ENCODE measurements at places on chromosomes 7 and 10.

GRCh38 chr10:102347236-102347828 is 48.2 kb upstream of the NFKB2 start:
- no peak for DNase-seq

DNA sequence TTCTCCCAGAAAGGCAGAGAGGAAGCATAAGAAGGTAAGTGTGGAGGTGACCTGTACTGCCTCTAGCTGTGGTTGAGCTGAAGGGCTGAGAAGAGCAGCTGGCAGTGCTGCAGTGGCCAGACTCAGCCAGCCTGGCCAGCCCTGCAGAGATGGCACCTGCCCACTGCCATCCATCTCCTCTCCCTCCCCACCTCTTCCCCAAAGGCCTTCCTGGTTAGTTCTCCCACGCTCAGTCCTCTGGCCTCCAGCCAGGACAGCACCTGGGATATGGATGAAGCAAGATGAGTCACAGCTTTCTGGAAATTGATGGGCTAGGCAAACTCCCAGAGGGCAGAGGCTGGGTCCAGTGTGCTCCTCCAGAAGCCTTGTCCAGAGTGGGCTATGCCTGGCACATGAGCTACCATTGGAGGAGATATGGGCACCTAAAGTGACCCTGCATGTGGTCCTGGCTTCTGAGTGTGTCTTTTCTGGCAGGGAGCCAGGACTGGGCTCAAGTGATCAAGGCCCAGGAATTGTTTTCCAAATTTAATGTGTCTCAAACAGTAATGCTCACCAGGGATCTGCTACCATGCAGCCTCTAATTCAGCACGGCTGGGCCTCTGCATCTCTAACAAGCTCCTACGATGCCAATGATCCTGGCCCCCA is 81.0 kb upstream of the CACUL1 start:
- no peak for DNase-seq

GRCh38 chr7:1901431-1902210 is 231.5 kb downstream of the ELFN1 start:
- DNase-seq: no peak

DNA sequence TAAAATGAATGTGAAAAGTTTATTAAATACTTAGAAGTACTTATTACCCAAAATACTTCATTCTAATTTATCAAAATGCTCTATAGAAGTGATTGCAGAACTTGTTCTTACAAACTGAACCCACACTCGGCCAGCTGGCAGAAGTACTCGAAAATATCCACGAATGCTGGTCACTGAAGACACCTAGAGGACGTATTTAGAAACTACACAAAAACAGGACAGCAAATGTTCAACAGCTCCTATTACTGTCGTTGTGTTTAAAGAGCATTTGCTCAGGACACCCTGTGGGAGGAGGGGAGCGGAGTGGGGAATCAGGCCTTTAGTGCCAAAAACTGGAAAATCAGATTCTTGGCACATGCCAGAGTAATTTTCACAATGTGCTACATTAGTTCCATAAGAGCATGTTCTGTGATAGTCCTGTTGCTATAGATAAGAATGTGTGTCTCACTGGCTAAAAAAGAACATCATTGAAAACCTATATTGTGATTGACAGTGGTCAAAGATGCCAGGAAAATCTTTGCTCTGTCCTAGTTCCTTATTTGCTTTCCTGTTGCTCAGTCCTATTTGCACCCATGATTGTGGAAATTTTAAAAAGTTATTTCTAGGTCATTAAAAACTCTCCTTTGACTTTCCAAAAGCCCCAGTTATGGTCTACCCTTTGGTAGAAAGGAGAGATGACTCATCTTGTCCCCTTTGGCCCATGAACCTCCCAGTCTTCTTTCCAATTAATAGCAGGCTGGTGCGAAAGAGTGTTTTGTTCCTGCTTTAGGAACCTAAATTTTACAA is 49.0 kb upstream of the NRBF2 start:
- DNase-seq: no peak

GRCh38 chr7:108037741-108038140 is 34.8 kb upstream of the LAMB1 start:
- DNase-seq: no peak

DNA sequence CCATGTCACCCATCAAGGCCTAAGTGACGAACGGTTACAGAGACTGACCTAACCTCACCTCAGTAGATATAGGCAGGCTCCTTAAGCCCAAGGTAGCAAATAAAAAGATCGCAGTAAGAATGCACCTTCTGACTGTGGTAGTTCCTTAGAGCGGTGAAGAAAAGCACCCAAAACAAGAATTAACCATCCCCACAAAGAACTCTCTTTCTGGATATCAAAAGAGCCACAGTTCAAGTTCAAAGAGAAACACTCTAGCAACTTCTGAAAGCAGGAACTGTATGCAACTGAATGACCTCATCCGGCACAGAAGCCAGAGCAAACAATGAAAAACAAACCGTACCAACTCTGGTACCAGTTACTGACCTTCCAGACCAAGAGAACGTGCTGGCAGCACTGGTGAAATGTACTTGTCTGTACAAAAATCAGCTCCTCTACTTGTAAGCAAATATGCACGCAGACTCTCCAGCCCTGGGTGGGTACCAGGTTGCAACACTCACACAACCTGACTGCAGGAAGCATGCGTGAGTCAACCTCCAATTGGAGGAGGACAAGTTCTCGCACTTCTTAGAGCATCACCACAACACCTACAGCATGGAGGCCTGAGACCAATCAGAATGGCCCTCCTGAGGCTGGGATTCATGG is 202.7 kb downstream of the FAM107B start:
- DNase-seq: peak; percentile 41

DNA sequence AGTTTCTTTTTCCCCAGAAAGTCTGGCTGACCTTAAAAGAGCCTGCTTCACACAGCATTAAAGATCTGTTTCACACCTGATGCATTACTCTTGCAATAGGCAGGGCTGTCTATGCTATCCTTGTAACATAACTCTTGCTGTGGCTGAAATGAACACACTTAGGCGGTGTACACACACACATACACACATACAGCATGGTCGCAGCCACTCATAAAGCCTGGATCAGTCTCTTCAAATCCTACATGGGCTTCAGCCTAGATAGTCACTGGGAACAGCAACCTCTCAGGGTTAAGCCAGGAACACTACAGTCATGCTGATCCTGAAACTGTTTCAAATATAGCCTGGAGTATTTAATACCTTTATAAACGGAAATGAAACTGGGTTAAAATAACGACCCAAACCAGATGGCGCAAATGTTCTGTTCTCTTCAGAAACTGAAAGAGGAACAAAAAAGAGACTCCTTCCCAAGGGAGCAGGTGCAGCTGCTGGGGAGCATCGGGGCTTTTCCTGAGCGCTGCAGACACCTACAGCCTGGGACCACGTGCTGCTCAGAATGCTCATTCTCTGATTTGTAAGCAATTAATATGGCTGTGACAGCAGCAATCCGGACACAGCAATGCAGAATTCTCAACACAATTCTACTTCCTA is 61.0 kb upstream of the SFMBT2 start:
- DNase-seq: no peak

- DNase-seq: no peak
These were observed 4.8 kb downstream of the LRRC18 start for GRCh38 chr10:48934672-48935501.

DNA sequence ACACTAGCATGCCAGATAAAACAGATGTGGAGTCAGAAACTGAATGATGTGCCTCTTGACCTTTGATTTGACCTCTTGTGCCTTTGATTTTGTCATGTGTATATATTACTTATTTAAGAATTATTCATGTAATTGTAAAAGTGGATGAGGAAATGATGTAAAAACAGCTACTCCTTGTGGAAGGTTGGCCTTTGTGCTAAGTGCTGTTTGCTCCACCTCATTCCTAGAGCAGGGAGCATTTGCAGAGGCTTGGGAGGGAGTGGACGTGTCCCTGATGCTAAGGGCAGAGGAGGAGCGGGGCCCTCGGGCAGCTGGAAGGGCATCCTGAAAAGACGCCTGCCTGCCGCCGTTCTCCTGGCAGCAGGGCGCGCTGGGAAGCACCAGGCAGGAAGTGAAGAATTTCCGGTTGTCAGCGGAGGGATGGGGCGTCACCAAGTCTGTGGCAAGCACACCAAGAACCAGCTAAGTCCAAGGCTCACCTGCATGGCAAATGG is 197.6 kb upstream of the ZNF32 start:
- no peak for DNase-seq

DNA sequence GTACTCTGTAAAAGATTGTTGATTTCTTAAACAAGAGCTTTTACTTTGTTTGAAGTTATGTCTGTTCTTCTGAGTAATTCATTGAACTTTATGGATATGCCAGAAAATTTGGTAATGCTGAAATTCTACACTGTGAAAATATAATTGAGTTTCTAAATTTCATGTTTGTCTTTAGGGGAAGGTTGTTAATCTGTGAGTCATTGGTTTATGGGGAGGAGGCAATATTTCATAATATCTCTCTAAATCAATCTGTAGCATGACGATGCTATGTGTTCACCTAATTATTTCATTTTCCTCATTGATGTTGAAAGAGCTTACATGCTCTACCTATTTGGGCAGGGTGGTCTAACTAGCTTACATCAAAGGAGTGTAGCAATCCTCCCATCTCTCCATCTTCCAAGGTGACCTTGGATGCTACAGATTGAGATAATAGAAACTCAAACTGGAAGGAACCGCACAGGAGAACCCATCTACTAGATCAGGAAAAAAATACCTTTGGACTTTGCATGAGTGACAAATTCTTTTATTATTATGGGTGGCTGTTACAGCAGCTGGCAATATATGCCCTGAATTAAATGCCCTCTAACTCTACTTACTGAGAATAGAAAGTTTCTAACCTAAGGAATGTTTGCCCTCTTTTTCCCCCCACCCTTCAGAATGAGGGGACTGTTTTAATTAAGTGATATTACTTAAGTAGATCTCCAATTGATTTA is 8.4 kb upstream of the SNX13 start:
- DNase-seq: no peak

DNA sequence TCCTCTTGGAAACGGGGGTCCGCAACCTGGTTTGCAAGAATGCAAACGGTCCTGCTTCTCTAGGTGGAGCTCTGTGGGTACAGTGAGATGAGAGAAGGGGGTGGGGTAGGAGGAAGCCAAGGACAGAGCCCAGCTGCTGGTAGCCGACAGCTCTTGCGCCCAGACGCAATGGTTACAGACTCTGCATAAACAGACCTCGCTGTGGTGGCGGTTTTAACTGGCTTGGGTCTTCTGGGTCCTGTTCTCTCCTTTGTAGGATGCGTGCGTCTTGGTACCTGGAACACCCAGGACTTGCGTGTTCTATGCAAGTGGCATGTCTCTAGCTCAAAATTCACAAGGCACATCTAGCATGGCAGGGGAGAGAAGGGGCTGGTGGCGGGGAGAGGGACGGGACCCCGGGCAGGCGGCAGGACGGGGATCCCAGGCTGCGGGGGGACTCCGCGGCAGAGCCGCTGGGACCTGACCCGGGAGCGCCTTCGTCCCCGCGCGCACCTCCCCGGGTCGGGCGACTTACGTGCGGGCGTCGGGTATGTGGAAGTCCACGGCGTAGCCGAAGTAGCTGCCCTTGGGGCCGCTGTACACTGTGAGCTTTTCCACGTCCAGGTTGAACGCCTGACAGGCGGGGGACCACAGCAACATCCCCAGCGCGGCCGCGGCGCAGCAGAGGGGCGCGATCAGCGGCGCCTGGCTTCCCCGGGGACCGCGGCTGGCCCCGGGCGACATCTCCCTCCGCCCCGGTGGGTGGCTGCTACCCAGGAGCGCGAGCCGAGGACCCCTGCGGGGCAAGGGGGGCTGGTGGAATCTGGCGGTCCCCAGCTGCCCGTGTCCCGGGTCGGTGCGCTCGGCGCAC is 448 bp downstream of the ITGA8 start:
- DNase-seq: no peak

- DNase-seq: no peak
These were observed 166.2 kb upstream of the TAC1 start for GRCh38 chr7:97565665-97566064.

GRCh38 chr10:107487284-107487683 is 322.8 kb upstream of the SORCS1 start:
- no peak for DNase-seq

DNA sequence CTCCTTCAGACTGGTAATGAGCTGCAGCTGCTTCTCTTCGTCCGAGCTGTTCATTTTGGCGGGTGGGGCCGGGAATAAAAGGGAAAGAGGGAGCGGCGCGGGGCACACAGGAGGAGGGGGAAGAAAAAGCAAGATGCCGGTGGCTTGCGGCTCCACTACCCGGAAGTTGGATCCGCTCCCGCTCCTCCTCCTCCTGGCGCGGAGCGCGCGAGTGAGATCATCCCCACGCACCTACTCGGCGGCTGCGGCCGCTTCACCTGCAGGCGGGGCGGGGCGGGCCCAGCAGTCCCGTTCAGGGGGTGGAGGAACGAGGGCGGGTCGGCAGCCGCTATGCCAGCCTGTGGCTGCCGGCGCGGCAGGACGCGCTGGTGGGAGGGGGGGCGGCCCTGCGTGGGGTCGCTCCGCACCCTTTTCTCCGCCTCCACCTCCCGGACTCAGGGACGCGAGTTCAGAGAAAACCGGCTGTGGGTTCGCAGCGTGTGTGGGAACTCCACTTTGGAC is at the start of gene SHTN1:
Gene SHTN1 (minus strand): TSS at position 162 of the 501 bp plus-strand sequence. CDS start 108 bp downstream, at position 54.
- peak; percentile 7 for DNase-seq

- no peak for DNase-seq
These were observed at the start of gene PNLIPRP2 for GRCh38 chr10:116620423-116621400. PNLIPRP2 (plus strand) TSS chr10:116620953.

GRCh38 chr10:11719496-11720259 is 22.5 kb upstream of the ECHDC3 start:
- DNase-seq: no peak

DNA sequence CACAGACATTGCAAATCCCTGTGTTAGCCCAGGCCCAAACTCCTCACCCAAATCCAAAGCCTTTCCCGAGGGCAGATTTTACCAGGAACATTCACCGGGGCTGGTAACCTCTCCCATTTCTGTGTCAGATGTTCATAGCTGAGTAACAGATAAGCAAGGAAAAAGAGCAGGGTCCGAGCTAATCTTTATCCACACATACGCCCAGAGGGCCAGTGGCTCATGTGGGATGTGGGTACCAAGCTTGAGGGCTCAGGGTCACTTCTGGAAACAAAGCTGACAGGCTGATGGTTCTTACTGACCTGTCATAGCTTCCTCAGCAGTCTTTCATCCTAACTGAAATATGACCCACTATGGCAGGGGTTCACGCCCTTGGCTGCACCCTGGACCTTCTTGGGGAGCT is 39.8 kb downstream of the HBP1 start:
- DNase-seq: no peak

GRCh38 chr7:121936951-121937623 is 64.1 kb downstream of the PTPRZ1 start:
- no peak for DNase-seq

DNA sequence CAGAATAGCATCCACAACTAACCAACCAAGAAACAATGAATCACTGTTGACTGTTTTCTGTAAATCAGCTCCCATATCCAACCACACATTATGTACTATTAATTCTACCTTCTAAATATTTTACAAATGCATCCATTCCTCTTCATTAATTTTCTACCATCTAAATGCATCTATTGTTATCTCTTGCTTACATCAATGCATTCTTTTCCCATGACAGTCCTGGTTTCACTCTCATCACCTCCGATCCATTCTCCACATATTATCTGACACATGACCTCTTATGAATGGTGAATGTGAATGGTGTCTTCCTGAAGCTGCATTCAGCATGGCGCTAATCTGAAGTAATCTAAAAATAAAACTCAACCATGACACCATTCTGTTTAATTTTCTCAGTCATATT is 153.8 kb upstream of the CALCR start:
- DNase-seq: no peak

Measured in thoracic aorta (tissue), 2 donors.